ENCODE measurements at places on chromosomes 3 and 15.

DNA sequence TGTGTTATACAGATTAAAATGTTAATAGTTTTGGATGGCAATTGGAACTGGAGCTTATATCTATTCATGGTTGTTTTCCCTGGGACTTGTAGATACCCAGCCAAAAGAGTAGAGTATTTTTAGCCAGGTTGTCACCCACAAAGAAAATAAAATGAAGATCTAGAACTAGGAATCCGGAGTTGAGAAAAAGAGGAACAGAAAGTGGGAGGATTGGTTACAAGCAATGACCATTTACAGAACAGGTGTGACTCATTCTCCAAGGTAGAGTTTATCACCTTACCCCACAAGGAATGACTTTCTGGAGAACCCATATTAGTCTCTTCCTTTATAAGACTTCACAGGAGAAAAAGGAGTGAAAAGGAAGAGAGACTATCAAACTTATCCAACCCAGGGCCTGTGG lies 99.8 kb downstream of the TMEM108 start:
- DNase-seq = no peak

DNA sequence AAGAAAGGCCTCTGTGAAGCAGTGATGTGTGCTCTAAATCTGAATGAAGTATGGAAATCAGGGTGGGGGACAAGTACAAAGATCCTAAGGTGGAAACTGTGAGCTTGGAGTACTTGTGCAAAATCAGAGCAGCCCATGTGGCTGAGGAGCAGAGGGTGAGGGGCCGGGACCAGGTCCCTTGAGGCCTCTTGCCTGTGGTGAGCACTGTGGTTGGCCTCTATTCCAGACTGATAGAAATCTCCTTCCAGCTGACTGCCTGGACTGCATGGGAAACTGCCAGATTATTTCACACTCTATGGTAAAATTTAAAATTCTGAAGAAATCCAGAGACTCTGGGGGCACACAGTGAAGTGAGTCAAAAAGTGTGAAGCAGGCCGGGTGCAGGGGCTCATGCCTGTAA lies 81.4 kb downstream of the TM4SF4 start:
- DNase-seq = no peak

DNA sequence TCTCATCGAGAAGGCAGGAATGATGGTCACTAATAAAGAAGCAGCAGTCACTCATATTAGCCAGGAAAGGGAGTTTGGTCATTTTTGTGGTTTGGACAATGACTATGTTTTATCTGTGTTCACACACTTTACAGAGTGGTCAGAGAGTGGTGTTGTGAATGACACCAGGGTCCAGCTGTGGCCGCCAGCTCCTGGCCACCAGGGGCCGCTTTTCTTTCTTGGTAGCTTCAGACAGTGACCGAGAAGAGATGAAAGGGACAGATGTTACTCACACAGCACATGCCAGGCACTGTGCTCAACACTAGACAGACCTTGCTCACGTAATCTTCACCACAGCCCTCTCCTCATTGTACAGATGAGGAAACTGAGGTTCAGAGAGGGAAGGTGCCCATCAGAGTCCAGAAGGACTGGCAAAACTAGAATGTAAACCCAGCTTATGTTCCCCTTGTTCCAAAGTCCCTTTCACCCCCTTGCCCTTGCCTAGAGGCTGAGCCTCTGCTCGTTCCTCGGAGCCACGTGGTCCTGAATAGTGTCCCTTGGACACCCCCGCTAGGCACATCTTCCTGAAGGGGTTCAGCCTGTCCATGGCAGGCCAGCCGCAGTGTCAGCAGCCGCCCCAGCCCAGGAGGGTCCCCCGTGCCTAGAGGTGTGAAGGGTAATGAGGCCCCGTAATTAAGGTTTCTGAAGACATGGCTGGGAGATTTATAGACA lies 55.6 kb downstream of the CYP11A1 start:
- DNase-seq = no peak

DNA sequence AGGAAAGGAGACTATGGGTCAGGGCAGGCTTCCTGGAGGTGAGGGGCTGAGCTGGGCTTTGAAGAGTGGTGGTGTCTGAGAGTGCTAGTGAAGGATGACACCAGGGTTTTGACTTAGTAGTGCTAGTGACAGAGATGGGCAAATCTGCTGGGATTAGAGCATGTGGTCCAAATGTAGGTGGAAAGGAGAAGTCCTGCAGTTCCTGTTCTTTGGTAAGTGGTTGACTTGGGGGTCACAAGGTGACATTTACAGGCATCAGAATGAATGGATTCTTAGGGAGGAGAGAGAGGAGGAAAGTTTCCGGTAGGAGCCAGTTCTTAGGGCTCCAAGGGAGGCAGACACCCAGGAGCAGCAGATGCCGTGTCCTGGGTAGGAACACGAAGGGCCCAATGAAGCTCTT lies 796 bp upstream of the DOCK3 start:
- DNase-seq = no peak

DNA sequence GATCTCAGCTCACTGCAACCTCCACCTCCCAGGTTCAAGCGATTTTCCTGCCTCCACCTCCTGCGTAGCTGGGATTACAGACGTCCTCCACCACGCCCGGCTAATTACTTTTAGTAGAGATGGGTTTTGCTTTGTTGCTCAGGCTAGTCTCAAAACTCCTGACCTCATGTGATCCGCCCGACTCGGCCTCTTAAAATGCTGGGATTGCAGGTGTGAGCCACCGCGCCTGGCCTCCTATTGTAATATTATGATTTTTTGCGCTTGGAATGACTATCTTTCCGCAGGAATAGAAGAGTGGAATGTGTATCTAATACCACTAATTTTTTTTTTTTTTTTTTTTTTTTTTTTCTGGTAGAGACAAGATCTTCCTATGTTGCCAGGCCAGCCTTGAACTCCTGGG lies 1.8 kb downstream of the ARL8B start:
- DNase-seq = no peak

GRCh38 chr3:53166781-53167291 lies 5.8 kb downstream of the PRKCD start:
- DNase-seq = no peak

DNA sequence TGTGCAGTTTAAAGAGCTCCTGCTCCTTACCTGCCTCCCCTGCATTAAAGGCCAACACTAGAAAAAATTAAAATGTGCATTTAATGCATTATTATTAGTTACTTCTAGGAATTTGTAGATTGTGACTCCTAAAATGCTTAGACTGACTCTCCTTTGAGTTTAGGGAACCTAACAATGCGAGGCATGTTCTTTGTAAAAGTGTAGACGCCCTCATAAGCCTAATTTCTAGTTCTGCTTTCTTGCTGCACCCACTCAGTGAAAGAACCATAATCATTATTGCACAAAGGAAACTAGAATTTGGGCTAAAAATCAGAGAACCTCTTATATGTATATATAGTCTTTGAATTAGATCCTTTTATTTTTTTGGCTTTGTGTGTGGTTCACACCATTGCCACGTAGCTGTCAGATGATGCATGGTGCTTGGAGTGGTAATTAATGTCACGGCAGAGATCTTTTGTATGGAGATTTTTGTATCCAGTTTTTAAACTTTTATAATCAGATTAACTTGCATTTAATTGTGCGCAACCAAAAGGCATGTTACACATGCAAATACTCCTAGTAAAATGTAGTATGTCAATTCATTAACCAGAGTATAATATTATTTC lies 710 bp downstream of the ABHD10 start:
- peak; percentile 23 for DNase-seq

DNA sequence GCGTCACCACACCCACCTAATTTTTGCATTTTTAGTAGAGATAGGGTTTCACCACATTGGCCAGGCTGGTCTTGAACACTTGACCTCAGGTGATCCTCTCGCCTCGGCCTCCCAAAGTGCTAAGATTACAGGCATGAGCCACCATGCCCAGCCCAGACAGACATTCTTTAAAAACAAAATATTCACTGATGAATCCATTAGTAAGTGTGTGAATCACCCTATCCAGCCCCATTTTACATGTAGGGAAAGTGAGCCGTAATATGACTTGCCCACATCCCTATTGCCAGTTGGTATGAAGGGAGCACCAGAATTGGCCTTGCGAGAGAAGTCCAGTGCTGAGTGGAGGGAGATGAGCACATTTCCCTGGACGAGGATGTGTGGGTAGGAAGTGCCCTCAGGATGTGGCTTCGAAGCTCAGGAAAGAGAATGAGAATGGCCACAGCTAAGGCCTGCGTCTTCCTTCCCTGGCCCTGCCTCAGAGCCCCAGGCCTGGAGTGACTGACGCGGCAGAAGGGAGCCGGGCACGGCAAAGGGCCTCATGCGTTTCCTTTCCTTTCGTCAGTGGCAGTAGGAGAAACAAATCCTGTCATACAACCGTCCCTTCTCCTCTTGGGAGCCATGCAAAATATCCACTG lies 28.3 kb upstream of the ETV5 start:
- DNase-seq = no peak

DNA sequence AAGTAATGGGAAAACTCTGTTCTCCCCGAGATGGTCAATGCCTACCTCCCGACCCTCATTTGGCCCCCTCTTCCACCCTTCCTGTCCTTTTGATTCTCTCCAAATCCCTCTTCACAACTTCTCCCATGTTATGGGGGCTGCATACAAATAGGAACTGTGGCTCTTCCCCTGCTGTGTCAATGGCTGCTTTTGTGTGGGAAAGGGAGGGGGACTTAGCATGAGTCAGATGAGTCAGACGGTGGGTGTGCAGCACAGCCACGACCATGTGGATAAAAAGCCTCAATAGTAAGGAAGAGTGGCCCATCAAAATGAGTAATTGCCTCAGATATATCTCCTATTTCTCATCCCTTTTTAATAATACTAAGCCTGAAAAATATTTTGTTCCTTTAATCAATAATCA lies 31.9 kb downstream of the SPATA16 start:
- no peak for DNase-seq

DNA sequence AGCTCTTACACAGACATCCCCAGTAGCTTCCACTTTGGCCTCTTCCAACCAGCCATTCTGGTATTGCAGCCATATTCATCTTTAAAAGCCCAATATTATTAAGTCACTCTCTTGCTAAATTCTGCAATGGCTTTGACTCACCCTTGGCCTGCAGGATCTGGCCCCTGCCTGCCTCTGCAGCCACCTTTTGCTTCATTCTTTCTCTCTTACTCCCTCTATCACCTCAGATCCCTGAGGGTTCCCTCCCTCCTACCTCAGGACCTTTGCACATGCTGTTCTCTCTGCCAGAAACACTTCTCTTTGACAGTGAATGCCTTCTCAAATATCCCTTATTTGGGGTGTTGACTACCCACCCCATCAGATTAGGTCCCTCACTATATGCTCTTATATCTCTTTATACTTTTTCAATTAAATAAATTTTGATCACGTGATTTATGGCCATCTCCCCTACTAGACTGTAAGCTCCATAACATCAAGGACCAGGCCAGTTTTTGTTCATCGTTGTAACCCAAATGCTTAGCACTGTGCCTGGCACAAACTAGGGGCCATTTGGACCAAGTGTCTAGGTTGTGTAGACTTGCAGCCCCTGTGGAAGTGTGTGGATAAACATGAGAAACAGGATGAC lies 32.3 kb upstream of the UBE2Q2 start:
- DNase-seq = no peak

- DNase-seq = no peak
These were observed 36.8 kb upstream of the PEX5L start for GRCh38 chr3:180073561-180073960.

GRCh38 chr3:127660621-127661251 lies 12.0 kb upstream of the ABTB1 start:
- DNase-seq = no peak

DNA sequence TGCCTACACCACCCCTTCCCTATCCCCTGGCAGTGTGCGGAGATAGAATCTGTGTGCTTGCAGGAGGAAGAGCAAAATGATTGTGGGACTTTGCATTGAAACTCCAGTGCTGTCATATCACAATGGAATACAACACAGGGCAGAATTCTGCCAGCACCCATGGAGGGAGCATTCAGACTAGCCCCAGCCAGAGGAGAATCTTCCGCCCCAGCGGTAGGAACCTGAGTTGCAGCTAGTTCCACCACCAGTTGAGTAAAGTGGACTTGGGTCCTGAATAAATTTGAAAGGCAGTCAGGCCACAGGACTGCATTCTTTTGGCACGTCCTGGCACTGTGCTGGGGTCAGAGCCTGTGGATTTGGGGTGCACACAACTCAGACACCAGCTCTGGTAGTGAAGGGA lies 27.5 kb downstream of the NCBP2 start:
- no peak for DNase-seq

- no peak for DNase-seq
These were observed 188.5 kb downstream of the GHSR start for GRCh38 chr3:172259726-172260248.

DNA sequence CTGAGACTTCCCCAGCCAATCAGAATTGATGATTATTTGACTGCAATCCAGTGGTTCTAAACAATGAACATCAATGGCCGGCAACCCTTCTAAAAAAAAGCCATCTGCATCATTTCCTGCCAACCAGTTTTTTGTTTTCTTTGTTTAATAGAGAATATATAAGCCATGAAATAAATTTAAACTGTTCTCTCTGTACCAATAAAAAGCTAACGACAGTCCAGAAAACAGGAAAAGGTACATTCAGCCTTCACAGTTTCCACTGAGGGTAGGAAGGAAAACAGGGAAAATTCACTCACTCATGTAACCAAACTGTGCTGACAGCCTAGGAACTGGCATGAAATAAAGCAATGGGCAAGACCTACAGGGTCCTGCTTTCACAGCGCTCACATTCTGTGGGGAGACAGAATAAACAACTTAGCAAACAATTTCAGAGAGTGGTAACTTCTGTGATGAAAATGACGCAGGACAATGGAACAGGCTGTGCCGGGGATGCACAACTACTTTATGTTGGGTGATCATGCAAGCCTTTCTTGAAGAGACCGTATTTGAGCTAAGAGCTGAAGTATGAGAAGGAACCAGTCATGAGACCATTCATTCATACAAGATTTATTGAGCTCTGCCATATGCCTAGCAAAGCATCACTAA lies 630.1 kb downstream of the MAGI1 start:
- DNase-seq = no peak

DNA sequence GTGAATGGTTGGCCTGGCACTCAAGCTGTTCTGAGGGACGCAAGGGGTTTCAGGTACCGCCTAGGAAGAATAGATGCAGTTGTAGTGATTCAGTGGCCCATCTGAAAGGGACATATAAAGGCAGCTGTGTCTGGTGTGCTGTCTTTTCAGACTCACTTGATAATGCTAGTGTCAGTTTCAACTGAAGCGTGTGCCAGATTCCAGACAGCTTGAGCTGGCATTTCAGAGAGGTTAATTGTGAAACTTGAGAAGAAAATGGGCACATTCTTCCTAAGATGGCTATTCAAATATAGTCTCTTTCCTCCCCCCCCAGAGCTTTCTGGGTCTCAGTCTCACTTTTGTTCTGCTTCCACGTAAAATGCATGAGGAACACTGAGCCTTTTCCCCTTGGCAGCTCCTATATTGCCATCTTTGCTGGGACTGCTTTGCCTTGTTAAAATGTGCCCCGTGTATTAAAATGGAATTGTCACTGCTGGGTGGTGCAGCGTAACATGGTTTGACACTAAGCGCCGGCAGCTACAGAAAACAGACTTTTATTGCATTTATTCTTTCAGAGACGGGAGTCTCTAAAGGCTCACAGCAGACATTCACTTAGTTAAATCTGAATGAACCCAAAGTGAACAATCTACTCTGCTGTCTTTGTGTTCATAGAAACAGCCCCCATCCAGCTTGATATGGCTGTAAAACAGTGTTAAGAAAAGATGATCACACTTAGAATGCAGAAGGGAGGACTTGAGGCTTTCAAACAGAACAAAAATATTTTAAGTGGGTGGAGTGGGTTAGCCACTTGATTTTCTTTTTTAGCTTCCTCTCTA lies 478.7 kb downstream of the RBMS3 start:
- DNase-seq = no peak
